ENCODE measurements at places on chromosomes 7 and 10.
A peak's percentile ranks its signal among the peaks of the same experiment; 100 is the strongest.

DNA sequence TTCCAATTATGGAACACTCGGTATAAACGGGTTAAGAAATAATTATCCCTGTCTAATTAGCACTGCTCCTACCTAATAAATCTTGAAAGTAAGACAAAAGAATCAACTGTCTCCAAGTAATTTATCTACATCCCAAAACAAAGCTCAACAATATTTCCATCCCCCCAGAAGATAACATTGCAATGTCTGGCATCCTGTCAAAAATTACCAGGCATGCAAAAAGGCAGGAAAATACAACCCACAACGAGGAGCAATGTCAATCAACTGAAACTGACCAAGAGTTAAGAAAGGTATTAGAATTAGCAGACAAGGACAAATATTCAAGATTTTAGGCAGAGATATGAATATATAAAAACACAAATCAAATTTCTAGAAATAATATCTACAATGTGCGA, 84.5 kb upstream of the SVIL start:
- DNase-seq: no peak

DNA sequence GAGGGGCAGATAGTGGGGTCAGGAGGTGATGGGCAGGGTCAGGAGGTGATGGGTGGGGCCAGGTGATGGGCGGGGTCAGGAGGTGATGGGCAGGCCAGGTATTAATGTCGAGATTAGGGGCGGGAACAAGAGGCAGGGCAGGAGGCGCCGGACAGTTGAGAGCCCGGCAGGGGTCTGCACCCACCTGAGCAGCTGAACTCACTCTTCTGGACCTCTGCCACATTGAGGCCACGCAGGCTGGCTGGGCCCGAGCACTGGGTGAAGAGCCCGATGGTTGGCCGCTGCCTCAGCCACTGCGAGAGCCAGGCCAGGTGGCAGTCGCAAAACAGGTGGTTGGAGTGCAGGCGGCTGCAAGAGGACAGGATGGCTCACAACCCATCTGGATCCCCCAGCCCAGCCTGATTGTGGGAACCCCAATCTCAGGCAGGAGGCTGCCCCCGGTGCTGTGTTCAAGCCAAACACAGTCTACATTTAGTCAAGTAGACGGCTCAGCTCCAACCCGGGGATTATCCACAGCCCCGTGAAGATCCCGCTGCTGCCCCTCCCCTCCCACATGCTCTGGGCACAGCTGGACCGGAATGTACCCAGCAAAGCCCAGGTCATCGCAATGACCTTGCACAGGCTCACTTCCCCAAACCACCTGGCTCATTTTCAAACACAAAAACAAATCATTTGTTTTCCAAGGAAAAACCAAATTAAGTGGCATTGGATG, 122.3 kb downstream of the SLIT1 start:
- no peak for DNase-seq

DNA sequence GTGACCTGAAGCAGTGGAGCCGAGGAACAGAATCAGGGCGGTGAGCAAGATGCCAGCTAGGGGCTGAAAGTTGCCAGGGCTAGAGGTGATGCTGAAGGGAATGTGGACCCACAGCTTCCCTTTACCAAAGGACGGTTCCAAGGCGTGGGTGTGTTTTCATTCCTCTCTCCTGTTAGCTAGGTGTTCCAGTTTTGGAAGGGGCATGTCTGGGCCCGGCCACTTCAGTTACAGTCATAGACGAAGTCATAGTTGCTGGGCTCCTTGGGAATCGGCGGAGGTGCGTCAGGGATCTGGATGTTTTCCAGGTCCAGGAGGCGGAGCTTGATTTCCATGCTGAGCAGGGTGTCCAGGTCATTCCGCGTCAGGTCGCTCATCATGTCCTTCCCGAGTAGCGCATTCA, 131.0 kb upstream of the AOAH start:
- no peak for DNase-seq

DNA sequence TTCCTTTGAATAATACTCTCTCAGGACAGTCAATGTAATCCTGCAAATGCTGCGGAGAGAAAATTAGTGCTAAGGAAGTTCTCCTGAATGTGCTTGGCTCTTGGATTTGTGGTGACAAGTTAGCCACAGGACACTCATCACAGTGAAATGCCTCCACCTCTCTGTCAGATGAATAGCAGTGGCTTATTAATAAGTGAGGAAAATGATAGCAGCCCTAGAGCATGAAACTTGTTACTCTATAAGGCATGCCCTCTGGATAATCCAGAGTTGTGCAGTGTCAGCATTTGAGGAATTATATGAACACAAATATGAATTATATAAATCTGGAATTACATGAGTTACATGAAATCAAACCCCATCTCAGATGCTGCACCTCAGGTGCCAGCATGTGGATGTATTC, 23.5 kb upstream of the TBX20 start:
- DNase-seq: no peak

- no peak for DNase-seq
Measured at GRCh38 chr10:62652564-62652963, 152.0 kb upstream of the ADO start.

DNA sequence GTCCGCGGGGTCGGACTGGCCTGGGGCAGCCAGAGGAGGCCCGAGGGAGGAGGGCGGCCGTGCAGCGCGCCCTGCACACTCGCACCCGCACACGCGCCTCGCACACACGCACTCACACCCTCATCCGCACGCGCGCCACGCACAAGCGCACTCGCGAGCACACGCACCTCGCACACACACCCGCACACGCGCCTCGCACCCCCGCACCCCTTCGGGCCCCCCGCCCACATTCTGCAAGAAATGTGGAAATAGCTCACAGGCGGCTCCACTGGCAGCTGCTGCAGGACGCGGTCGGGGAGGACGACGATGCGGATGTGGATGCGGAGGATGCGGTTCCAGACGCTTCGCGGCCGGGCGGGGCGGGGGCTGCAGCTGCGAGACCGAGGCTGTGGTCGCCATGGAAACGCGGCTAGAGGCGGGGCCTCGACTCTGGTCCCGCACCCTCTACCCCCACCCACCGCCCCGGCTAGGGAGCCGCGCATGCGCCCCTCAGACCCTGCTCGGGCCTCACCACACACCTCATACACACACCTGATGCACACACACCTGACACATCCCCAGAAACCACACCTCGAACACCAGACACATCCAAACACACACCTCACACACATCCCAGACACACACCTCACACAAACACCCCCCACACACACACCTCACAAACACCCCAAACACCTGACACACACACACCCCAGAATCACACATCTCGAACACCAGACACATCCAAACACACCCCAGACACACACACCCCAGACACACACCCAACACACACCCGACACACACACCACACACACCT, at the start of gene CALY:
Gene CALY (minus strand): TSS at position 320 of the 793 bp plus-strand sequence. CDS start 7,907 bp downstream, outside the sequence.
- peak; percentile 74 for DNase-seq

- DNase-seq: no peak
Measured at GRCh38 chr10:76581506-76582256, 1055.9 kb downstream of the KCNMA1 start.

DNA sequence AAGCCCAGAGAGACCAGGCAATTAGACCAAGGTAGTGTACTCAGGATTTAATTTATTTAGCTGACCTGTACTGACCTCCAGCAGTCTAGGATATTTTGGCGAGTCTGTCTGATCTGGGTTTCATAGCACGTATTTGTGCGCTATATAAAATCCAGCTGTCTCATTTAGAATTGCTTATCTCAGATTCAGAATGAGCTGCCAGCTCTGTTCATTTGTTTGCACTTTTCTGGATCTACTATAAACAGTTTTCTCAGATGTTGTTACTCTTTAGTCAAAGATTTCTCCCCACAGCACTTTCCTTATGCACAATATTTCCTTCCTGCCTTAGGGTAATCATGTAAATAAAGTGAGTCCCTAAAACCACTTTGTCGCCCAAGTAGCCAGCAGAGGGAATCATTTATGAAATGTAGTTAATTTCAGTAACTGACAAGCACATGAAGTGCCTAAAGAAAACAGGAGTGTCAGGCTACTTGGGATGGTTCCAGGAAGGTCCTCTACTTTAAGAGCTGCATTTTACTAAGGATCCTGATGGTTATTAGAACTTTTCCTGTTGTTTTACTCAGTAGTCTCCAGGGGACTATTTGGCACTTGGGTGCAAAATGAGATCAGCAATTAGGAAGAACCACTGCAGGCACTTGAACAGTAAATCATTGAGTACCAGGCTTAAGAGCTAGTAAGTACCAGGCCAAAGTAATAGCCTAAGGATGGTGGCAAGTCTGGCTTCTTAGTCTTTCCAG, 226.4 kb downstream of the TWIST1 start:
- no peak for DNase-seq

DNA sequence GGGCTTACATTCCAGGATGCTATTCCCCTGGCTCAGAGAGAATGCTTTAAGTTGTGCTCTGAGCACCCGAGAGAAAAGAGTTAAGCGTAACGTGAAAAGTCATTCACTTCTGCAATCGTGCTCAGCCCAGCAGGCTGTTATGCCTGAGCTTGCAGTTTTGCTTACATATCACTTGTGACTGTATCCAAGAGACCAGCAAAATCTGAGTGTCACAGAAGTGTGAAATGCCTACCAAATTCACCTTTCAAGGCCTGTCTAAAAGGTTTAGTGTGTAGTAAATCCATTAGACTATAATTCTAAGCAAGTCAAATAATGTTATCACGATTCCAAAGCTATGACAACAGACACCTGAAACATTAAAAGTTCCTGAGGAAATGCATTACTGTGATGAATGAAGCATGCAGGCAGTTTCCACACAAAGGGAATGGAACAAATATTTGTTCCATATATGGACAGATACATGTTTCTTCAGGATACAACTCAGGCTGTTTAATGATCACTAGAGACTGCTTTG, 20.1 kb downstream of the ITGB1 start:
- DNase-seq: no peak

- DNase-seq: no peak
Measured at GRCh38 chr10:393787-394438, 258.7 kb downstream of the ZMYND11 start.

GRCh38 chr7:86846494-86847190, 202.9 kb downstream of the GRM3 start:
- DNase-seq: no peak

- DNase-seq: no peak
Measured at GRCh38 chr7:14341200-14341775, 351.8 kb upstream of the ETV1 start.

GRCh38 chr7:72492461-72493065, 80.4 kb upstream of the CALN1 start:
- DNase-seq: no peak

- no peak for DNase-seq
Measured at GRCh38 chr7:7889791-7890568, 78.6 kb upstream of the GLCCI1 start.

GRCh38 chr10:130647341-130647740, 511.1 kb downstream of the GLRX3 start:
- DNase-seq: no peak

GRCh38 chr10:90865401-90865800, 6.4 kb upstream of the RPP30 start:
- no peak for DNase-seq

DNA sequence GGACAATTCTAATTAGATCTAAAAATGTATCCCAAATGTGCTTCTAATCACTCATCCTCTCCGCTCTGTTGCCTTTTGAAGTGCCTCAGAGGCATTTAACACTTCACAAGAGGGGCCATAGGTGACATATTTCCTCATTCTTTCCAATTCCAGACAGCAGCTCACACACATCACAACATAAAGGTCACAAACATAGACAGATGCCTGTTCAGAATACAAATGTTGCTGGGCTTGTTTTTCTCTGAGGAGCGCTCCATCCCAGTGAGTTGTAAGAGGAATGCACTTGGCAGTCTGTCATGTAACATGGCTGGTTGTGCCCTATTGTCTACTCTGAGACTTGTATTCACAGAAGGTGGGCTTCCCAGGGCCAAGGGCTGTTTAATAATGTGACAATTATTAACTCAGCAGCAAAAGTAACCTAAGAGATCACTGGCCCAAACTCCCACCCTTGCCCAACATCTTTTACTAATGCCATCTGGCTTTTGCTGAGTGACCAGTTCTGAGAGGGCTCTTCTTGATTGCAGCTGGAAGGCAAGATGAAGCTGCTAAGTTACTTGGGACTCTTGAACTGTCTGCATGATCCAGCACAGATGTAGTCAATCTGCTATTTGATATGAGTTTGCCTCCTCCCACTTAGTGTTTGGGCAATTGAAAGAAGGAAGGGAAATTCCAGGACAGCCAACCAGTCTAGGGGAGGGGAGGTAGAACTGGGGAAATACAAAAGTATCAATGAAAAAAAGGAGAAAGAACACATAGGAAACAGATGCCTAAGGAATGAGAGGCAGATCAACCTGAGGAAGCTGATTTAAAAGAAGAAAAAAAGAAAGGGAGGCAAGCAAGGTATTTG, 13.6 kb downstream of the PON2 start:
- no peak for DNase-seq

Data from activated CD4-positive, alpha-beta T cell treated with anti-CD3 and anti-CD28 coated beads for 1 hour (primary cell).